ENCODE measurements at places on chromosomes 4 and X. TPM values are rescaled to one million over a fixed set of nuclear protein-coding genes. Genes with fewer than 3 reads are reported as not detected.

The SOX3 gene
- total RNA-seq, result not detected

The RBM47 gene
- total RNA-seq, result 20.7 TPM

The ATP6AP1 gene
- total RNA-seq, result 63.3 TPM

The ALB gene
- 1.4 TPM for total RNA-seq

The TMEM156 gene
- total RNA-seq, result 0.52 TPM

The NPY5R gene
- 2.0 TPM for total RNA-seq

The RTL3 gene
- 0.87 TPM for total RNA-seq
